Activated naive CD8-positive, alpha-beta T cell treated with anti-CD3 and anti-CD28 coated beads for 36 hours (primary cell): ENCODE measurements at places on chromosomes 7 and 10. TPM values are rescaled to one million over a fixed set of nuclear protein-coding genes. Genes with fewer than 3 reads are reported as not detected.

DNA sequence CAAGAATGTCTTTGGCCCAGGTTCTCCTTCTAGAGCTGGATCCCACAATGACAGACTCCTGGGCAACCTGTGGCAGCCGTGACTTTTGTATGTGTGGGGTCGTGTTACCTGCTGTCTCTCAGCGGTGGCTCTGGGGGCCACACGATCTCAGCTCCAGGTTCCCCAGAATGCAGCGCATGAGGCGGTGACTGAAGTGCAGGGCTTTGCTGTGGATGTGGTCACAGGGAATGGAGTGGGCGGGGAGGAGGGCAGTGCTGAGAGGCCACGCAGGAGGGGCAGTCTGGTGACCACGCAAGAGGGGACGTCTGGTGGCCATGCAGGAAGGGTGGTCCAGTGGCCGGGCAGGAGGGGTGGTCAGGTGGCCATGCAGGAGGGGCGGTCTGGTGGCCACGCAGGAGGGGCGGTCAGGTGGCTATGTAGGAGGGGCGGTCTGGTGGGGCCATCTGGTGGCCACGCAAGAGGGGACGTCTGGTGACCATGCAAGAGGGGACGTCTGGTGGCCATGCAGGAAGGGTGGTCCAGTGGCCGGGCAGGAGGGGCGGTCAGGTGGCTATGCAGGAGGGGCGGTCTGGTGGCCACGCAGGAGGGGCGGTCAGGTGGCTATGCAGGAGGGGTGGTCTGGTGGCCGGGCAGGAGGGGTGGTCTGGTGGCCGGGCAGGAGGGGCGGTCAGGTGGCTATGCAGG is 112.7 kb downstream of the ACTR3B start:
- no peak for DNase-seq

DNA sequence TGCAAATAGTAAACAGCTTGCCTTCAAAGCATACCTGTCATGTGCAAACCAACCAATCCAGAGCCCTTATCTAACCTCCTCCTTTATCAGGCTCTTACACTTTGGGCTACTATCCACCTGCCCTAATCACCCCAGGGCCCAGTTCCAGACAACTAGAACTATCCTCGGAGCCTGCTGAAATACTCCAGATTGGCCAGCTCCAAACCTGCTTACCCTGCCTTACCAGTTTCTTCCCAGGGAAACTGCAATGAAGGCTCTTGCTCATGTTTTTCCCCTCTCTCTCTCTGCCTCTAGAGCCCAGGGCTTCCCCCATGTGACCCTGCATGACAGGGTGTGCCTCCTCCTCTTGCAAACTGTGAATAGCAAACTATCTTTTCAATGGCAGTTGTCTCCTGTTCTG is 81.4 kb upstream of the CAPZA2 start:
- no peak for DNase-seq

DNA sequence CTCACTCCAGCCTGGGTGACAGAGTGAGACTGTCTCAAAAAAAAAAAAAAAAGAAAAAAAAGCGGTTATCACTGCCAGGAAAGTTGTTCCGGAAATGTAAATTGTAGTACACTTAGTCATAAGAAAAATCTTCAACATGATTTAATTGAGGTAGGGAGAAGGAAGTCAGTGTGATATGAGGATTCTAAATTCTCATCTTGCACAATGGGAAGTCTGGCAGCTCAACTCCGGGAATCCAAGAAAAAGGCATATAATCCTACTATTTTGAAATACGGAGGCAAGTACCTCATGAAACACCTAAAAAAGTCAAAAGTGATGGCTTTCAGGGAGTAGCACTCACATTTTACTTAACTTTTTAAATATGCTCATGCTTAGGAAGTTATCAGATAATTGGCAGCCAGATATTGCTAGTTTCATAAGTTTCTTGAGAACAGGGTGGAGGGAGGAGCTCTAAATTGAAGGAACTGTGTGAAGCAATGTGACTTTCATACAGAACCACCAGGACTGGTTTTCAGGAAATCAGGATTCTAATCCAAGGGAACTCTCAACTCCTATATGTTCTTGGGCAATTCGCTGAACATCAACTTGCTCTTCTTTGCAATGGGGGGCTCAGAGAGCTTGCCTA is 2.7 kb upstream of the C7orf25 start:
- DNase-seq = no peak

GRCh38 chr10:58898854-58899573 is 277.4 kb upstream of the PHYHIPL start:
- no peak for DNase-seq

- DNase-seq = no peak
These were observed 1.7 kb downstream of the SDK1 start for GRCh38 chr7:3302681-3303320.

- no peak for DNase-seq
These were observed 81.4 kb upstream of the FAM133B start for GRCh38 chr7:92671505-92672169.

GRCh38 chr7:101724957-101725356 is 92.5 kb upstream of the CUX1 start:
- no peak for DNase-seq

DNA sequence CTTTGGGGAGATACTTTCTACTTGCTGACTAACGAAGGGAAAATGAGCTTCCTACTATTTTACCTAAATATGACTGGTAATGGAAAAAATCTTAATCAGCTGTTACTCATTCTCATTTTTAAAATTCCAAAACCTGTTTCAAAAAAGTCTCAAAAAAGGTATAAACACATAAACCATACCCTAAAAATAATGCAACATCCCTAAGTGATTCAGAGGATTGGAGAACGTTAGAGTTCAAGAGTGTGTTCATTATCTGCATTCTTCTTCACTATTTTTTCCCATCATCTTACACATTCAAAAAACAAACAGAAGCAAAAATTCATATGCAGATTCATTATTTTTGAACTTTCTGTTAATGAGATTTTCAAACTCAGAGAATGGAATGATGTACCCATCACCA is 150.4 kb upstream of the GNAI1 start:
- no peak for DNase-seq

DNA sequence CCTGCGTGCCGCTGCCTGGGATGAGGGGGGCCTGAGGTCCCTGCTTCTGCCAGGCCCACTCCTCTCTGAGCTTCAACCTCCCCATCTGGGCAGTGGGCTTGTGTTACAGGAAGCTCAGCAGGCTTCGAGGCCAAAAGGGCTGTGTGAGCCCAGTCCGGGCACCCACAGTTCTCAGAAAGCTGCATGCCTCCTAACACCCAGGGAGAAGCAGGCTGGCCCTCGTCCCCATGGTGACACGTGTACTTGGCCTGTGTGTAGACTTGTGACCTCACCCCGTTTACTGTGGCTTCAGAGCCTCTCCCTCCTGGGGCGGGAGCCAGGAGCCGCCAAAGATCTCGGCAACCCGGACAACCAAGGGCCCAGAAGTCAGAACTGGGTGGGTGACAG is 2.2 kb upstream of the GRIFIN start:
- DNase-seq = no peak

DNA sequence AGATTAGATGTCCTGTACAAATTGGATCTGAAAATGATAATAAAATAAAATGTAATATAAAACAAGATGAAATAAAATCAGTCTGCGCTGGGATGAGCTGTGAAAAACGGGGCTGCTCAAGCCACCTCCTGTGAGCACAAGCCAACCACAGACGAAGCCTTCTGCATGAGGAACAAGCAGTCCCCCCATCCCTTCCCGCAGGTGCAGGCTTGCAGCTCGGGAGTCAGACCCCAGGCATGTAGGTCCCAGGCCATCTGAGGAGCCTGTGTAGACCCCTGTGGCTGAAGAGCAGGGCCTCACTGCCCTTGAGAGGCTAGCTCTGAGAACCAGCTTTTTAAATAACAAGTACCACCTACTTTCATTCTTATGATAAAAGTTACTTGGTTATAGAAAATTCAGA is 123.4 kb downstream of the TNS3 start:
- DNase-seq = no peak

- DNase-seq = no peak
These were observed 93.0 kb downstream of the PTPRN2 start for GRCh38 chr7:158494643-158495042.

GRCh38 chr7:158301207-158301606 is 286.4 kb downstream of the PTPRN2 start:
- DNase-seq = no peak

- DNase-seq = no peak
These were observed 58.9 kb downstream of the HIPK2 start for GRCh38 chr7:139718859-139719258.

The NEUROG3 gene
- 0.21 TPM for total RNA-seq

The NPY gene
- not detected for total RNA-seq

The TACC2 gene
- not detected for total RNA-seq

The SCD gene
- total RNA-seq = 232 TPM

The MYL7 gene
- total RNA-seq = not detected

The EPO gene
- not detected for total RNA-seq
